Panc1 (cell line): ENCODE measurements at places on chromosomes 5 and 9.

GRCh38 chr9:73213300-73213699 is 61.6 kb downstream of the ANXA1 start:
- DNase-seq, result no peak

DNA sequence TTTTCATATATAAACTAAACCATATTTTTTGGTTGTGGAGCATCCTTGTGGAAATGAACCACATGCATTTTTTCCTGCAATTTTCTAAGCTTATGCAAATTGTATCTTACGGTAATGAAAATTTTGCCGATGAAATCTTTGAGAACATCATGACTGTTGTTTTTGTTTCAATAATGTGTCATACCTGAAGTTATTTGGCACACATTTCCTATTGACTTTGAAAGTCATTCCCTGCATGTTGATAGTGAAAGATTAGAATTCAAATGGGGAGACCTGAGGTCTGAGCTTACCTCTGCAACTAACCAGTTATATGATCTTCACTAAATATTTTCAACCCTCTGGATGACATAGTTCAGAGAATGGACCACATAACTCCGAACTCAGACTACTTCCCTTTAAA is 88.5 kb downstream of the PRR16 start:
- no peak for DNase-seq

- DNase-seq, result no peak
Measured at GRCh38 chr5:136153581-136154236, 21.1 kb downstream of the SMAD5 start.

DNA sequence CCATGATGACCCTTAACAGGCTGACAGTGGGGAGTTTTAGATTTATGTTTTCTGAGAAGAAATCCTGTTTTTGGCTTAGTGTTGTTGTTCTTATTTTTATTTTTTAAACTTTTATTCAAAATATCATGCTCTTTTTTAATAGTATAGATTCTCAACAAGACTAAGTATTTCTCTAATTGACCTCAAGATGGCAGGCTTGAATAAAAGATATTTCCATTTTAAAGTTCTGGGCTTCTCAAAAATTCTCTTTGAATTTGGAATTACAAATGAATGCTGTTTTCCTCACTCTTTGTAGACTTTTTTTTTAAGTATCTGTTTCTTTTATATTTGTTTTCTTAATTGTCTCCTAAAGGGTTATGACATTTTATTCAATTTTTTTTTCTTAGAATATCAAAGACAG is 50.0 kb upstream of the SH3GL2 start:
- no peak for DNase-seq

DNA sequence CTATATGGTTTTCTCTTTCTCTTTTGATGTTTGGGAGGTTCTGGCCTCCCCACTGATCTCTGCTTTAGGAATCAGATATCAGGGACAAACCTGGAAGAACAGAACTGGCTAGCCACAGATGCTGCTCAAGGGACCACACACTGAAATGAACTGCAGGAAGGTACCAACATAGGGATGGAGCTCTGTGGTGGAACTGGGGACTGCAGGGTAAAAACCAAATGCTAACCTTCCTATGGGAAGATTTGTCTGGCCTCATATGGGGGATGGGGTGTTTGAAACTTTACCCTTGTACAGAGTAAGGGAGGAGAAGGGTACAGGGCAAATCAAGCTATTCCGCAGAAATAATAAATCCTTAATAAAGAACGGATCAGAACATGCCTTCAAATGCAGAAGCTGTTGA is 49.4 kb downstream of the ELOVL7 start:
- no peak for DNase-seq

DNA sequence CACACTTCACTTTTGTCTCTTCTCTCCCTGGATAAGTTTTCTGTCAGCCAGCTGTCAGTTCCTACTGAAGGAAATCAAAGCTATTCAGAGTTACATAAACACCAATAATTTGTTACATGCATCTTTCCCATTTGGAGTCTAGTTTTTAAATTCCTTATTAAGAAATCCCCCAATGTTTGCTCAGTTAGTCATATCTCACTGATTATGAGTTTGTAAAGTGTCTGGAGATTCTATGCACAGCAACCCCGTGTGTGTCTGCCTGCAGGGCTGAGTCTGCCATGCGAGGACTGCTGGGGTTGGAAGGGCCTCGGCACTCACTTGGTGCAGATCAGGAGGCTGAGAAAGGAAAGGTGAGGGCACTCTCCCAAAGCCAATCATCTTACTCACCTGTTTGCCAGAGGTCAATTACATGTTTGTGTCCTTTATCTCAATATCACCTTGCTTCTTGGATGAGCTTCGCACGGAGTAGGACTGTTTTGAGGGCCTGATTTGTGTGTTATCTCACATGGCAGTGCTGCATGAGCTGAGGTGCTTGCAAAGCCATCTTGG is 3.3 kb downstream of the ANKRD34B start:
- no peak for DNase-seq

DNA sequence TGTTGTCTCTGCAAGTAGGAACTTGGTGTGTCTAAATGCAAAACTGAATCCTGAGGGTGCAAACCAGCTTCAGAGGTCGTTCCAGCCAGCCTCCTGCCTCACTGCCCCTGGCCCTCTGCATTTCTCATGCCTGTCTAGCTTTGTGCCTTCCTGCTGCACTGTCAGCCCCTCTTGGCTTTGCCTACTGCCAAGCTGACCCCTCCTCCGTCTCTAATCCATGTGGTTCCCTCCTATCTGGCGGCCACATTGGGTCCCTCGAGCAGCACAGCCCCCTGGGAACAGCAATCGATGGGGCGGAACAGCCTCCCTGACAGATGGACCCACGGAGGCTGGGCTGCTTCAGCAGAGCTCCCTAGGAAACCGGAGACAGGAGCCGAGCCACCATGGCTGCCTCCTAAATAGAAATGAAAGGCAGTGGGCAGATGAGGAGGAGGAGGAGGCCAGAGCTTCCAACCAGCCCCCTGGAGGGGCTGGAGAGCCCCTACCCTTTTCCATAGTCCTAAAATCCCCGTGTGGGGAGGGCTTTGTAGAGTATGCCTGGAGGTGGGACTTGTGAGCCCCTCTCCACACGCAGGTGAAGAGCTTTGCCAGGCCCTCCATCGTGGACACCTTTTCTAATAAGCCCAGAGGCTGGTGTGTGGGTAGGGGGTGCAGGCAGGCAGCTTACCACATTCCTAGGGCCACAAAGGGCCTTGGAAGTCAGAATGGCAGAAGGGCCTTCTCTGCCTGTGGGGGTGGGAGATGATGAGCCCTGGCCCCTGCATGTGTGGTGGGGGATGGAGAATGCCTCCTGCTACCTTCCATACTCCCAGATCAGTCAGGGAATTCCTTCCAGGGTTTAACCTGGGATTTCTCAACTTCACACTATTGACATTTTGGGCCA is 9.2 kb upstream of the CXXC5 start:
- DNase-seq, result no peak

- DNase-seq, result no peak
Measured at GRCh38 chr9:121699571-121700164, 48.2 kb downstream of the DAB2IP start.

DNA sequence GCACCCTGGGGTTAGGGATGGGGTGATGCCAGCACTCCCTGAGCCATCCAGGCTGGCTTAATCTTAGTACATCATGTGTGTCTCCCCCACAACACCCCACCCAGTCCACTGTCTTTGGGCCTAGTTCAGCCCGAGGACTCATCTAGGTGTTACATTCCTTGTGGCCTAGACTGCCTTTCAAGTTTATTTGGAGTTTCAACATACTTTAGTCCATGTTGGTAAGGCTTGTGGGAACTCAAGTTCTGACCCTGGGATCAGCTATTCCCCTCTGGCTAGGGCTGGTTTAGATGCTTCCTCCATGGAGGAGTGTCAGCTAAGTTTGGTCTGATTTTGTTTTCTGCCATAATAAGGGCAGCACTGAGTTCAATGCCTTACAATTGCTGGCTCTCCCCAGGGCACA is 302.4 kb downstream of the SMARCA2 start:
- no peak for DNase-seq

DNA sequence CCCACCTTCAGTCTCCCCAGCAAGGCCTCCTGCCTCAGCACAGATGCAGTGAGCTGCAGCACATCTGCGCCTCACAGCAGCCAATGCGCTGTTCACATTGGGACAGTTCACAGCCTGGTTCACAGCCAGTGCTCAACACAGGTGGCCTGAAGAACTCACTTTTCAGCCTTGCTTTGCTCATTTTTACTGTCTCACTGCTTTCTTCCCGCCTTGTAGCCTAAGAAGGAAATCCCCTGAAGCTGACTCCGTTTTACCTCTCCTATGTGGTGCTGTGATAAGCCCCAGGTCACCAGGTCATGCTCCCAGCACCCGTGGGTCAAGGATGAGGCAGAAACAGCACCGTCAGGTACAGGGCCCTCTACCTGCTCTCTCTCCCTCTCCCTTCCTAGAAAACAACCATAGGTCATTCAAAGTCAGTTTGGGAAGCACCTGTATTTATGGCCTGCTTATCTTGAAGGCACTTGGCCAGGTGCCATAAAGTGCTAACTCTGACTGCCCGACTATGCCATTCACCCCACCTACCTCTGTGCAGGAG is 1.1 kb downstream of the GCNT4 start:
- DNase-seq, result no peak

GRCh38 chr5:41097642-41098041 is 26.5 kb upstream of the MROH2B start:
- DNase-seq, result no peak

GRCh38 chr5:172343741-172344140 is 60.2 kb upstream of the UBTD2 start:
- DNase-seq, result no peak

DNA sequence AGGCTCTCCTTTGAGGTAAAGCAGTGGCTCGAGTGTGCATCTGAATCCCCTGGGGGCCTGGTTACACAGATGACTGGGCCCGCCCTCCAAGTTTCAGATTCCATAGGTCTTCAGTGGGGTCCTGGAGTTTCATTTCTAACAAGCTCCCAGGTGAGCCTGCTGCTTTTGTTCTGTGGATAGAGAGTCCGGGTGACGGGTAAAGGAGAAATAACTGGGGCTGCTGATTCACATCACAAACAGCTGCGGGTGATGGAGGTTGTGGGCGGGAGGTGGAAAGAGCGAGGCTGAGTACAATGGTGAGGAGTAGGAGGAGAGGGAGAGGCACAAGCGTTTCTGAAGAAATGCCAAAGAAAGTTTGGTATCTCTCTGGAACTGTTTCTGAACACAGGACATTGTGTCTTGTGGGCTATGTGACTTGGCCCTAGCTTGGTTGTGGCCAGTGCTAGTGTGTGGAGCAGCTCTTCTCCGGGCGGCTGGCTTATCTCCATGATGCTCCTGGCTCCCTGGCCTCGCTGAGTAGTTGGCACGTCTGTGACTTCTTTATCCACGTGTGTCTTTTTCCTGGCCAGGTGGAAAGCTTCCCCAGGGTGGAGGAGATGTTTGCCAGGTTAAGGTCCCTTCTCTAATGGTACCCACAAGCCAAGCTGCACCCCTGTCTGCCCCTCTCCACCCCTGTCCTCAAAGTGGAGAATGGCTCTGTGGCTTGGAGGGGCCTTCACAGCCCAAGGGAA is 61.7 kb downstream of the HSPA4 start:
- DNase-seq, result no peak

DNA sequence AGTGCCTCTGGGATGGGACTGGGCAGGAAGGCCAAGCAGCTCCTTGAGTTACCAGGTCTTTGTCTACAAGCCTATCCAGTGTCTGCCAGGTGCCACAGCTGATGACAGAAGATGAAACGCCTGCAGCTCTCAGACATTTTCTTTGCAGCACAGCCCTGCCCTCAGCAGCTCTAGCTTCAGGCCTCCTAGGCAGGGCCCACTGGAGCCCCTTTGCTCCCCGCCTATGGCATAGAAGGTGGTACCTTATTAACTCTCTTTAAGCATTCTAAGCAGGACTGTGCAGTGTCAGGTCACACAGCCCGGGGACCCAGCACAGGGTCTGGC is 1.3 kb upstream of the SKP1 start:
- DNase-seq, result no peak

DNA sequence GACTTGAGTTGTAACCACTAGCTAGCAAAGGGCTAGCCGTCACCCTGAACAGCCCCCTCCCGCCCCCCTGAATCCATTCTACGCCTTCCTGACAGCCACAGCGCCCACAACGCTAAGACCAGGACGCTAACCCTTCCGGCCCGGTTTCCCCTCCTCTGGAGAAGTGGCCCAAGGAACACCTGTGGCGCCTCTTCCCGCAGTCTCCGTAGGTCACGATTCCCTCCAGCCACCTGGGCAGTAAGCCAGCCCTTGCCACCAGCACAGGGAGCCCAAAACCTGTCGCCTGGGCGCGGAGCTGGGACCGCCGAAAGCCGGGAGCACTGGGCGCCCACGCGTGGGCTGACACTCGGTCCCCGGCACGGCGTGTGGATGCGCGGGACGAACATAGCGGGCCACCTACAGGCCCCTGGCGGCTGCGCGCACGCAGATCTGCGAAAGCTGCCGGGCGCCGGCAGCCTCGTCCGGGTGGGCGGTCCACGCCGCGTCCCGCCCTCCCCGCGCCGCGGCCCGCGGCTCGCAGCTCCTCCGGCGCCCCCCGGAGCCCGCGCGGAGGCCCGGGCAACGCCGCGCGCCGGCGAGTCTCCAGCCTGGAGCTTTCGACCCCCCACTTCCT is 596 bp downstream of the IRF1 start:
- no peak for DNase-seq

DNA sequence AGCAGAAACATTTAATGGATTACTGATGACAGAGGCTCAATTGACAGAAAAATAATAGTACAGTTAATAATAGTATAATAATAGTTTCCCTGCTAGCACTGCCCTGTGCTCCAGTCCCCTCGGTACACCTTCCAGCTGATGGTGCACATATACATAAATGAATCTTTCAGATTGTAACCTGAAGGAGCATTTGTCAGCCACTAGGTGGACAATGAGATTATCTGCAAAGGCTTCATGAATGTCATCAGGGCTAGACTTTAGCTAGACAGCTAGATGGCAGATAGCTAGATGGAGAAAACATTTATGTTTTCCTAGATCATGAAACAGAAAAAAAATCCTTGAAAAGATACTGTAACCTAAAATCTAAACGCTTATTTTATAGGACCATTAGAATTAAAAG is 304.4 kb upstream of the SMC2 start:
- no peak for DNase-seq

- no peak for DNase-seq
Measured at GRCh38 chr9:95197692-95198271, 119.7 kb downstream of the FANCC start.

GRCh38 chr5:14032918-14033317 is 88.4 kb upstream of the DNAH5 start:
- DNase-seq, result no peak

- DNase-seq, result no peak
Measured at GRCh38 chr9:28056006-28056405, 482.7 kb upstream of the C9orf72 start.

DNA sequence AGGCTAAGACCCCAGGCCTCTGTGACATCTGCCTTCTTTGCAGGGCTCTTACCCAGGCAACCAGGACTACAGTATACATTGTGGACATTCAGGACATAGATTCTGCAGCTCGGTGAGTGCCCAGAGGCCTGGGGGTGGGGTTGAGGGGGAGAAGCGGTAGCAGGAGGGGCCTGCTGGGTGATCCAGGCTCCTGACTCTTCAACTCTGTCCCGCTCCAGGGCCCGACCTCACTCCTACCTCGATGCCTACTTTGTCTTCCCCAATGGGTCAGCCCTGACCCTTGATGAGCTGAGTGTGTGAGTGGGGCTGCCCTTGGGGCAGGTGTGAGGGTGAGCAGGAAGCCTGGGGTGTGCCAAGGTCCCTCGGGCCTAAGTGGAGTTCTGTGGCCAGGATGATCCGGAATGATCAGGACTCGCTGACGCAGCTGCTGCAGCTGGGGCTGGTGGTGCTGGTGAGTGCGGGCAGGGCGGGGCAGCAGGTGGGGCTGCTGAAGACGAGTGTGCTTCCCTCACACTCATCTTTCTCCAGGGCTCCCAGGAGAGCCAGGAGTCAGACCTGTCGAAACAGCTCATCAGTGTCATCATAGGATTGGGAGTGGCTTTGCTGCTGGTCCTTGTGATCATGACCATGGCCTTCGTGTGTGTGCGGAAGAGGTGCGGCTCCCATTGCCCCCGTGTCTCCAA is 19.8 kb downstream of the GPRIN1 start:
- DNase-seq, result no peak
